ENCODE measurements at places on chromosomes 16 and 17. TPM values are rescaled to one million over a fixed set of nuclear protein-coding genes. Genes with fewer than 3 reads are reported as not detected.

ABCC6 gene
- total RNA-seq, result not detected

CD300A gene
- total RNA-seq, result not detected

CBX2 gene
- 1.5 TPM for total RNA-seq

INCA1 gene
- 0.98 TPM for total RNA-seq

HNF1B gene
- not detected for total RNA-seq

TBX2 gene
- total RNA-seq, result 70.5 TPM

TSNAXIP1 gene
- 0.23 TPM for total RNA-seq

SETD1A gene
- total RNA-seq, result 13.5 TPM

SDK2 gene
- not detected for total RNA-seq

LRRC3C gene
- not detected for total RNA-seq

GJC1 gene
- total RNA-seq, result 47.1 TPM

CDT1 gene
- 9.2 TPM for total RNA-seq

PIPOX gene
- total RNA-seq, result 0.56 TPM

CHST5 gene
- total RNA-seq, result not detected

Data from HFFc6 (cell line).